ENCODE measurements at places on chromosomes 2 and 18.

- H3K27me3 ChIP-seq: no peaks in the 10 kb centered on the region
- H3K36me3 ChIP-seq: no peaks in the 10 kb centered on the region
- peak overlapping the region; percentile 22 for H3K27ac ChIP-seq
- H3K4me3 ChIP-seq: no peak overlapping the region
- H3K4me1 ChIP-seq: peaks cover 28% of the 10 kb centered on the region
These were observed 267.7 kb downstream of the PRKCE start for GRCh38 chr2:45919160-45919650.

DNA sequence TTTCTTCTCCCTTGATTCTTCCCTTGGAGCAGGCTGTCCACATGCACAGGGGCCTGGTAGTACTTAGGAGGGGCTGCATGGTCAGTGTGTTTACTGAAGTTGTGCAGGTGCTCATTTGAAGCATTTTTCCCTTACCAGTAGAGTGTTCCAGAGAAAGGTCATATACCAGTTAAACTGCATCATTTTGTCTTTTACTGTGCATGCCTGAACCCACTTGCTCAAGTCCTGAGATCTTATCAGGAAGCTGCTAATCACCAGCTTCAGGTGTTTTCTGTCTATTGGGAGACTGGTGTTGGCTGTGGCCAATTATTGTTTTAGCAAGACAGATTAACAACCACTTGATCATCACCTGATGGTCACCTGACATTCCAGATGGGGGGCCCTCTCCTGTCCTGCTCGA is 676.6 kb downstream of the DPP10 start:
- DNase-seq: no peak
- H3K36me3 ChIP-seq: no peaks in the 10 kb centered on the region
- H3K4me3 ChIP-seq: no peak overlapping the region
- no peaks in the 10 kb centered on the region for H3K27me3 ChIP-seq
- H3K4me1 ChIP-seq: no peaks in the 10 kb centered on the region
- no peak overlapping the region for H3K27ac ChIP-seq

GRCh38 chr18:32321826-32322225 is 132.0 kb downstream of the MEP1B start:
- no peaks in the 10 kb centered on the region for H3K36me3 ChIP-seq
- no peak overlapping the region for H3K4me3 ChIP-seq
- no peaks in the 10 kb centered on the region for H3K4me1 ChIP-seq
- H3K27ac ChIP-seq: no peak overlapping the region
- H3K27me3 ChIP-seq: no peaks in the 10 kb centered on the region
- DNase-seq: no peak

- no peak for DNase-seq
- no peaks in the 10 kb centered on the region for H3K27me3 ChIP-seq
- H3K27ac ChIP-seq: no peak overlapping the region
- no peaks in the 10 kb centered on the region for H3K36me3 ChIP-seq
- peaks cover 4% of the 10 kb centered on the region for H3K4me1 ChIP-seq
- H3K4me3 ChIP-seq: no peak overlapping the region
These were observed 11.8 kb downstream of the CHRNA1 start for GRCh38 chr2:174752403-174753037.

DNA sequence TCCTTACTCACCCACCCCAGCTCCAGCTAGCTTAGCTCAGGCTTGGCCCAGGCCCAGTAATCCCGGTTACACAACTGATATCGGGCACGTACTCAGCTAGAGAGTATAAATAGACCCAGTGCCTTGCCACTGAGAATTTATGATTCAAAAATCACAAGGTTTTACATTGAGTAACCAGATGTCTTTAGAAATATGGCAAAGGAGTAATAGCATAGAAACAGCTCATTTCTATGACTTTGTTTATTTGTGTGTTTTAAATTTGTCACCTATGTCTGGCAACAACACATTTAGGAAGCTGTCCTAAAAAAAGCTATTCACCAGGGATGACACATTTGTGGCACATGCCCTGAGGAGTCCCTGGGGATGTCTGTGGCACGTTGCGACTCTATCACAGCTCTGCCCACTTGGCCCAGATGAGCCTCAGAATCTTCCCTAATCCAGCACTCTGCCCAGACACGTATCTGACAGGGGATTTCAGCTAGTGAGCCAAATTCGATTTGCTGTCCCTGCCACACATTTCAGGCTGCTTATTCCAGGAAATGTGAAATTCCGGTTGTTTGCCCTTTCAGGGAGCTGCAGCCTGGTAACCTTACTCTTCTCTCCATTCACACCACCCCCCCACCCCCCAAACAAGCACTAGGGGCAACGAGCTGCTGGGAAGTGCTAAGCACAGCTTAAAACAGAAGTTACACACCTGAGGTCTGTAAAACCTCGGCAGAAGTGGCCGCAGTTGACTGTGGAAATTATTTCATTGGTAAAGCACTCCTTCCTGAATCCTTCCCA is 85.4 kb upstream of the ZCCHC2 start:
- H3K36me3 ChIP-seq: no peaks in the 10 kb centered on the region
- no peaks in the 10 kb centered on the region for H3K27me3 ChIP-seq
- peak overlapping the region; percentile 83 for H3K27ac ChIP-seq

All from RWPE2 (cell line).